ENCODE measurements at places on chromosomes 5 and 9.

DNA sequence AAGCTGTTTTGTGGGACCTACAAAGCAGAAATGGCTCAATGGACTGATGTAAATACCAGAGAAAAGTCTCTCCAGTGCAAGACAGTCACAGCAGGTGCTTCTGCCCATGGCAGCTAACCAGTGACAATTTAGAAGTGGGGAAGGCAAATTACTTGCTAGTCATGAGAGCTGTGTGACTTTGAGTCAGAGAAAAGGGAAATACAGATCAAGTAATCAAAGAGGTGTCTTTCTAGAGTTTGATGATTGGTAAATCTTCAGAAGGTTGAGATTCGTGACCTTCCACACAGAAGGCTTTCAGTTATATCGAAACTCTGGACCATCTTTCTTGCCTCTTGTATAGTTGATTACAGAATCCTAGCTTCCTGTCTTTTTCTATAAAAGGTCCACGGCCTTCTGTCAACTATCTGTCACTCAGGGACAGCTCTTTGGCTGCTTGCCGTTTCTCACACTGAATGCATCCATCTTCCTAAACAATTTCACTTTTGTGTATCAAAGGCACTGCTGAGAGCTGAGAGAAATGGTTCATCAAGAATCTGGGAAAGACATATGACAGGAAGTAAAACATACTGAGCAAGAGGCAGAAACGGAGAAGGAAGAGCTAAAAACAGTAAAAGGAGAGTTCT lies 993.9 kb upstream of the ACO1 start:
- DNase-seq: no peak

DNA sequence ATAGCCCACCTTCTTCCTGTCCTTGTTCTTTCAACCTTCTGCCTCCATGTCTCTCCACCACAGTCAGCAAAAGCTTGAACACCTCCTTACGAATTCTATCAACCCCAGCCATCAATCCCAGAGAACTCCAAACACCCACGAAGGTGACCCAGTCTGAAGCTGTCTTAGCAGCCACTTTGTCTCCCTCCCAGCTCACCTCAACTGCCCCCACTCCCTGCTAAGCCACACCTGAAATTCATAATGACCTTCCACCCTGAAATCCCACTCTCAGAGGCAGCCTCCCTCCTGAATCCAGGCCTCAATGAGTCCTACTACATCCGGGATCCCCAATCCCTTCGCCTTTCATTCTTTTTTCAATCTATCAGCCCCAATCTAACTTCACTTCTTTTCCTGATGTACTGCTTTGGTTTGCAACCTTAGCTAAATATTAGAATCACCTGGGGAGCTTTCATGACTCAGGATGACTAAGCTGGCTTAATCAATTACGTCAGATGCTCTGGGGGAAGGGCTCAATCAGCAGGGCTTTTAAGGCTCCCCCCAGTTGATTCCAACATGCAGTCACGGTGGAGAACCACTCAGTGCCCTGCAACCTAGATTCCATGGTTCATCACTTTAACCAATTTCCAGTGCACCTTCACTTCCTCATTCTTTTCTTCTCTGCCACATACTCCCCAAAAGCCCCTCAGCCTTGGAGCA lies 32.2 kb downstream of the BHMT start:
- no peak for DNase-seq

DNA sequence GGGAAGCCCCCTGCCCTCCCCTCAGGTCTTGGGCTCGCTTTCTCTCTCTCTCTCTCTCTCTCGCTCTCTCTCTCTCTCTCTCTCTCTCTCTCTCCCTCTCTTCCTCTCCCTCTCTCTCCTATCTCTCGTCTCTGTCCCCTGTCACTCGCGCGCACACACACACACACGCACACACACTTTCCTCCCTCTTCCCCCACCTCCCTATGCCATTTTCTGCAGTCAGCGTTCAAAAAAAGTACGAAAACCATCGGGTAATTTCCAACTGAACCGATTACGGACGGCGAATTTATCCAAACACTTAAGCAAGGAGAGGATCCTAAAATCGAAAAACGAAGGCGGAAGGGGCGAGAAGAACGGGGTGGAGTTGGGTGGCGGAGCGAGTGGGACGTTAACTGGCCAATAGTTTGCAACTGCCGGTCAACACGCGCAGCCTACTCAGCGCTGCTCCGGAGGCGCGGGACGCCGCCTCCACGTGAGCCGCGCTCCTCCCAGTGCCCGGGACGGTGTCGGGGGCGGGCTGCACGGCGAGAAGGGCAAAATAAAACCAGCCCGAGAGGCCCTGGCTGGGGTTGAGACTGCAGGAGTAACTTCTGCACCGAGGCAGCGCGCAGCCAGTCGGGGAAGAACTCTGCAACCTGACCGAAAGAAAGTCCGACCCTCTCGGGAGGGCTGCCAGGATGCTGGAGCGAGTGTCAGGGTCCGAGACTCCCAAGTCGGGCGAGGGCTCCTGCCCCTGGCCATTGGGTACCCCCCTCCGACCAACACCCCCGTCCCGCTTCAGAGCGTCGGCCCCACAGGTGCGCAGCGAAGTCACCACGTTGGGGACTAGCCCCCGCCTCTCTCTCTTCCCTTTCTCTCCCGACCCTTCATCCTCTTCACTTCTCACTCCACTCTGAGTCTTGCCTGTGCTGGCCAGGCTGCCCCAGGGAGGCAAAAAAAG lies 24.9 kb upstream of the ELAVL2 start:
- DNase-seq: no peak

DNA sequence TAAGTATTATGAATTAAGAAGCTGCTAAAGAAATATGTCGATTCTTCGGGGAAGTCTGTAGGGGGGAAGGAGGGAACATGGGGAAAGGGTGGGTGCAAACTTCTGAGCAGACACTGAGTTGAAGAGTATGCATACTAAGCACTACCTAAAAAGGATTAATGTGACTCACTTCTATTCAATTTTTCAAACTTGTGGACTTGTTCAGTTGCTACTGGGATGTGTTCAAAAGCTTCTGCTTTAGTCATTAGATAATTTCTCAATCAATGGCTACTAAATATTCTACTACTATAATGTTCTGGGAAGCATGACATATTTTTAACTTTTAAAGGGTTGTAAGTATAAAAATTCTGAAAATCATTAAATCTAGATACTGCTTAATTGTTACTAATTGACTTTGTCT lies 109.7 kb upstream of the FER start:
- no peak for DNase-seq

- no peak for DNase-seq
Observed at GRCh38 chr9:22136461-22137096, 127.5 kb upstream of the CDKN2B start.

DNA sequence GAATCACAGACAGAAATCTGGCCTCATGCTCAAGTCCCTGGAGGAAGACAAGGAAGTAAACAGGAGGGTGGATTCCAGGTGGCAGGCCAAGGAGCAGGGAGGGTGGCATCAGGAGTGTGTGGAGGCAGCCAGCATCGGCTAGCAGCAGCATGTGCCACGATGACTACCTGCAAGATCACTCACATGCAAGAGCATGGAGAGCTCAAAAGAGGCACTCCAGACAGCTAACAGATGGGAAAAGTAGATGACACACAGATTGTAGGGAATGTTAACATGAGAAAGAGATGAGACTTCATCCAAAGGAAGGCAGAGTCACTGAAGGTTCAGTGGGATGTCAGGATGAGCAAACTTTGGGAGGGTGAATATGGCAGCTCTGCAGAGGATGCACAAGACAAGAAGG lies 104.3 kb downstream of the SEMA5A start:
- no peak for DNase-seq

DNA sequence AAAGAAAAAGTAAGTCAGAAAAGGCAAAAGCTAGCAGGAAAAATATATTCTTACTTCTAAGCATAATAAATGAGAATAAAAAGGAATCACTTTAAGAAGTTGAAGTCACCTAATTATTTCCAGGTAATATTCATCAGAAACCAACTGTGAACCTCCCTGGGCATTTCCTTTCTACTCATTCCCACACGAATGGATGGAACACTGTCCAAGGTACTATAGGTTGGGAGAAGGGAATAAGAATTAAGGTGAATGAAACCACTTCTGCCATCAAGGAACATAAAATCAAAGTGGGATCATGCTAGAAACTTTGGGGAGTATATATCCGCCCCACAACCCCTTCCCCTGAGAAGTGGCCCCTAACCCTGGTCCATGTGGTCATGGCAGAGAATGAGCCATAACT lies 41.6 kb downstream of the PRELID2 start:
- no peak for DNase-seq

DNA sequence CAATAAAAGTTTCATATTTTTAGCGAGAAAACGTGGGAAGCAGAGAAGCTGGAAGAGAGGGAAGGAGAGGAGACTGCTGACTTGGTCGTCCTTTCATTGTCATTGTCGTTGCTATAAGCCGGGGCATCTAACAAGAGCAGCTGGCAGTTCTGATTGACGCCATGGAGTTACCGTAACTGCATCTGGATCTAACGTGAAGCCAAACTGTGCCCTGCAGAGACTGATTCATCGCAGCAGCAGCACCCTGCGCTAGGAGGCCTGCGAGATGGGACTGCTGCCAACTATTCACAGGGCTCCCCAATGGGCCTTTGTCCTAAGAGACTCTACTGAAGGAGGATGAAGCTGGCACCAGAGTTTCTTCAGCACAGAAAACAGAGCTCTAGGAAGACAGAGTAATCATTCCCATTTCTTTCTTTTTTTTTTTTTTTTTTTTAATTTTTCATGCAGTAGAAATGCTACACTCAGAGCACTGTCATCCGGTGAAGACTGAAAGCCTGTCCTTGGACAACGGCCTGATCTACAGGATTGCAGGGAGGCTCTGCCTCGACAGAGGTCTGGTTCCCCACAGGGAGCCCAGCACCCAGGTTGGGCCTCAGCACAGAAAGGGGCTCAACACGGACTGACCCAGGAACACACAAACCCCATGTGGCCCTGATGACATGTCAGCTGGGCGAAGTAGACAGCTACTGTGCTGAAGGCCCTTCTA lies 47.8 kb downstream of the RETREG1 start:
- DNase-seq: peak; percentile 25

DNA sequence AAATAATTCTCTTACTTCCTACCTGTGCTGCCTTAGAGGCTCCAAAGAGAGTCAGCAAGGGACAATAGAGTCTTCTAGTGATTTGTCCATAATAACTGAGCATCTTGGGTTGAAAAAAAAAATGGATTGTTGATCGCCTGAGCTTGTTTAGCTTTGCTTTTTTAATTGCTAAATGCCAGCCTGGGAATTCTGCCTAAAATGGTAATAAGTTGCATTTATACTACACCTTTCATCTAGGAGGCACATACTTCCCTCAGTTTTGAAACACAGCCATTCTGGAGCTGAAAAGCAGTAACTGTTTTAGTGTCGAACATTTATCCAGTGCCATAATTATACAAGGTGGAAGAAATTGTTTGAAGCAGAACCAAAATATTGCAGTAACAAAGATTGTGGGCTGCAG lies 421.3 kb downstream of the CAAP1 start:
- no peak for DNase-seq

DNA sequence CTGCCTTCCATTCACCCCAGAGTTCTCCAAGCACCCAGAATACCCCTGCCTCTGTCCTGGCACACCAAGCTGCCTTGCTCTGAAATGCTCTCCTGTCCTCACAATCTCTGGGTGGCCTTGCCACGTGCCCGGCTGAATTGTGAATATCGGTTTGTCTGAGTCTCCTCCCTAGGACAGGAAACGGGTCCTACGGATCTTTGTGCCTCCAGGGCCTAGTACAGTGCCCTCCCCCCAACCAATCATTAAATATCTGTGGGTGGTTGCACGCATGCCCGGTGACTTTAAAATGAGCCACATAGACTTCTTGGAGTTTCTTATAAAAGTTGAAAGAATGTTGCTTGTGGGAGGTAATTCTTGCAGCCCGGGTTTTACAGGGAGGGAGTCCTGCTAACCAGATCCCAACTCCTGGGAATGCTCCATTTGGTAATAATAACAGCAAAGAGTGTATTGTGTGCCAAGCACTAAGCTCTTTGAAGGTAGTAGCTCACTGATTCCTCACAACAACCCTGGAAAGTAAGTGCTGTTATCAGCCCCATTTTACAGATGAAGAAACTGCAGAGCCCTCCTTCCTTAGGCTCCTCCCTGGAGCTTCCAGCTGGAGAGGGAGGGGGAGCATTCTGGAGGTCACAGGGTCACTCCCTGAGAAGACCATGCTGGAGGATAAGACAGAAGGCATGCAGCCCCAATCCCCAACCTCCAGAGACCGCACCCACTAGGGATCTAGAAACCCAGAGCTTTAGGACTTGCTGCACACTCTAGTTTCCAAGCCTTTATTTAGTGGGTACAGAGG lies 23.4 kb downstream of the URM1 start:
- no peak for DNase-seq

DNA sequence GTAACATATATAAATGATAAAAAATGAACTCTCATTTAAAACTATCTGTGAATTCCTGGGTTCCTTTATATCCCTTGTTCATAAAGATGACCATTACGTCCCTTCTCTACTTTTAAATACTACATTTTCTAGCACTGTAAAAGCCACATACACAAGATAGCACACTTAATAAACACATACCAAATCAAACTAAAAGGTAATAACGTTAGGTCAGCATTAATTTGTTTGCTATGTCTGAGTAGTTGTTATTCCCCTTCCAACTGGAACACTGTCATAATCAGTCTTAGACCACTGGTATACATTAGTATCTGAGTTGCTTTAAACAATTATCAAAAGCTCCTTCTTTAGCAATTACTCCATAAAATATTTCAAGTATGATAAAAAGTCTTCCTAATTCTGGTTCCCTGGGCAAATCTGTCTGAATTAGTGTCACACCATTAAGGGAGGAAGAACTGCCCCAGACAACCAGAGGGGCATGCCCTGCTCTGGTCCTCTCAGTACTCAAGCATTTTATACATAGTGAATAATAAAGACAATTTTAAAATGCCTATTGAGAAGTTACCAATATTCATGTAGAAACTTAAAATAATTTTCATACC lies 98.1 kb downstream of the RAPGEF6 start:
- DNase-seq: no peak

DNA sequence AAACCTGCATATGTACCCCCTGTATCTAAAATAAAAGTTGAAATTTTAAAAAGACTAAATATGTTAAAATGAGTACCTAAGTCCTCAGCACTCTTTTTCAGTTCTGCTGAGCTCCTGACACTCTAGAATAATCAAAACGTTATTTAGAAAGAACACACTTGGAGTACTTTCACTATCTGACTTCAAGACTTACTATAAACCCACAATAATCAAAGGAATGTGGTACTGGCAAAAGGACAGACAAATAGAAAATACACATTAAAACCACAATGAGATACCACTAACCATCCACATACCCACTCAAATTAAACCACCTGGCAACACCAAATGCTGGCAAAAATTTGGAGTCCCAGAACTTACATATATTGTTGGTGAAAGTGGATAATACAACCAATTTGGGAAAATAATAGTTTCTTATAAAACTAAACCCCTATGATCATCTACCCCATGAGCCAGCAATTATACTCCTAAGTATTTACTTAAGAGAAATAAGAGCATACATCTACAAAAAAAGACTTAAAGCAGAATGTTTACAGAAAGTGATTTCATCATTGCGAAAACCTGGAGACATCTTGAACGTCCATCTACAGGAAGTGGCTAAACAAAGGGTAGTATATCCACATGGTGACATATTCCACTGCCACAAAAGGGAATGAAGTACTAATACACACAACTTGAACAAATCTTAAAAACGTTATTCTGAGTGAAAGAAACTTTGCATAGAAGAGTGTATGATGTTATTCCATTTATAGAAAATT lies 12.8 kb upstream of the PRSS3 start:
- no peak for DNase-seq
